Ureter (tissue), 1 donor: ENCODE measurements at places on chromosomes 2 and 18.
A peak's percentile ranks its signal among the peaks of the same experiment; 100 is the strongest.

DNA sequence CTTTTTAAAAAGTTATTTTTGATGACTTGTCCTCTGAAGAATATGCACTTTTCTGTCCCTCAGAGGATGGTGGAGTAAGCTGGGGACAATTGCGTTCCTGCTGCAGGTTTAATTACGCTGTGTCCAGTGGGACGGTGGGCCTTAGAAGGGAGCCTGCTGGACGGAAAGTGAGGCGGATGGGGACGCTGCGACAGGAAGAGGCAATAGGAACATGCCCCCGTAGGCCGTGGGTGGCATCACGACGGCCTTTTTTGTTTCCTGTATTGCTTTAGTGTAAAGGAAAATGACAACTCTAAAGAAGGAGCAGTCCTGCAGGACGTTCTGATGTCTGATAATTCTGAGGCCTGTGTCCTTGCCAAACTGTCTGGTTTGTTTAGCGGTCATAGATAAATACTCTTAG lies 121.6 kb downstream of the NFATC1 start:
- peak; percentile 39 for DNase-seq

DNA sequence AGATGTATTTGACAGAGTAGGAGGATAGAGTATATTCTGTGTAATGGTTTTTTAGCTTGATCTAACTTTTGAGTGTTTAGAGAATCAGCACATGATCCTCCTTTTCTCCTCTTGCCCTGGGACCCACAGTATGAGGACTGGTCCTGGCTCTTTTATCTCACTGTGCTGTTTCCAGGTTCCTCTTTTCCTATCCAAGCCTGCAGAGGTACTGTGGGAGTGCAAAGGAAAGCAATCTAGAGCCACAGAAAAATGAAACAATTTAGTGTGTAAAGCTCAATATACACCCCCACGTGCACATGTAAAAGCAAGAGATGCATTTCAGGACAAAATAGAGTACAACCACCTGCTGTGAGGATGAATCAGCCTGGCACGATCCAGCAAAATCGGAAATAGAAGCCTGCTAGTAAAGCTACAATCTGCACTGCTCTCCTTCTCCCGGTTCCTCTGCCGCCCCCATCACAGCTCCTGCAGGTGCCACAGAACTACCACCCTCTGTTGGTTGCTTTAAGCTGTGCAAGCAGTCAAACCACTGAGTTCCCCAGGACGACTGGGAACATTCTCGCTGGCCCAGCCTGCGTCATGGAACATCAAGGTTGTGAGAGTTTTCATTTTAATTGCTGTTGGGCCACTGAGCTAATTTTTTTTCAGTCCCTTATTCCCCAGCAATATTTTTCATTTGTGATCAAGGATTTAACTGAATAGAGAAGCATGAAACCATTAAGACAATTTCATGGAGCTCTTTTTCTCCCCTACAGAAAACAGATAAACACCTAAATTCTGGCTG lies 47.8 kb upstream of the MAPRE3 start:
- no peak for DNase-seq

DNA sequence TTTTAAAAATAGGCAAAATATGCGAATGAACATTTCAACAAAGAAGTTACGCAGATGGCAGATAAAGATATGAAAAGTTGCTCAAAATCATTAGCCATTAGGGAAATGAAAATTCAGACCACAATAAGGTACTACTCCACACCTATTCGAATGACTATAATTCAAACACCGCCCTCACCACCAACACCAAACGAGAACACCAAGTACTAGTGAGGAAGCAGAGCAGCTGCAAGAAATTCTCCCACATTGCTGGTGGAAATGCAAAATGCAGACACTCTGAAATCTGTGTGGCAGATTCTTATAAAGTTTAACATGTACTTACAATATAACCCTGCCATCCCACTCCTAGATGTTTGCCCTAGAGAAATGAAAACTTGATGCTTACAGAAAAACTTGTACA lies 17.3 kb upstream of the PRKCE start:
- no peak for DNase-seq

DNA sequence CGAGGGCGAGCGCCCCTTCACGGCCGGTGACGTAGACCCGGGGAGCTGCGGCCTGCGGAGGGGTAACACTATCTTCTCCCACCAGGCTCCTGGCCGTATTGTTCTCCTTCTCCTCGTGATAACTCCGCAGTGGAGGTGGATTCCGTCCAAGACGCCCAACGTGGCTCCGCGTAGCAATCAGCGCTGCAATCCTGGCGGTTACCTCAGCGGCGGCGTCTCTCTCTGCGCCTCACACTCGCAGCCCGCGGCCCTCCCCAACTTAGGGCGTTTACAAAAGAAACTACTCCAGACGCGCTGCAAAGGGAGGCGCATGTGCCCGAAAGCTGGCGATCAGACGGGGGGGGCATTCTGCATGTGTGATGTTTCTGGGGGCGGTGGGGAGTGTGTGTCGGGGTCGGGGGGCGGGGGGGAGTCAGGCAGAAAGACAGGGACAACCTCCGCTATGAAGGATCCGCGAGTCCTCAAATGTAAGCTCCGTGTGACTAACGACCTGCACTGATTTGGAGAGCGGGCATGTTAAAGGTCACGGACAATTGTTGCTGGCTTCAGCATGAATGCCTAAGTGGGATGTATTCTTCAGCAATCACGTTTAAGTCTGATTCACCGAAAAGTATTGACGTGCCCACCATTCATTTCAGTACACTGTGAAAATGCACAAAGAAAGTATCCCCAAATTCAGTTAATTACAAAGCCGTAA lies 1.3 kb upstream of the ZNF516 start:
- peak; percentile 64 for DNase-seq

DNA sequence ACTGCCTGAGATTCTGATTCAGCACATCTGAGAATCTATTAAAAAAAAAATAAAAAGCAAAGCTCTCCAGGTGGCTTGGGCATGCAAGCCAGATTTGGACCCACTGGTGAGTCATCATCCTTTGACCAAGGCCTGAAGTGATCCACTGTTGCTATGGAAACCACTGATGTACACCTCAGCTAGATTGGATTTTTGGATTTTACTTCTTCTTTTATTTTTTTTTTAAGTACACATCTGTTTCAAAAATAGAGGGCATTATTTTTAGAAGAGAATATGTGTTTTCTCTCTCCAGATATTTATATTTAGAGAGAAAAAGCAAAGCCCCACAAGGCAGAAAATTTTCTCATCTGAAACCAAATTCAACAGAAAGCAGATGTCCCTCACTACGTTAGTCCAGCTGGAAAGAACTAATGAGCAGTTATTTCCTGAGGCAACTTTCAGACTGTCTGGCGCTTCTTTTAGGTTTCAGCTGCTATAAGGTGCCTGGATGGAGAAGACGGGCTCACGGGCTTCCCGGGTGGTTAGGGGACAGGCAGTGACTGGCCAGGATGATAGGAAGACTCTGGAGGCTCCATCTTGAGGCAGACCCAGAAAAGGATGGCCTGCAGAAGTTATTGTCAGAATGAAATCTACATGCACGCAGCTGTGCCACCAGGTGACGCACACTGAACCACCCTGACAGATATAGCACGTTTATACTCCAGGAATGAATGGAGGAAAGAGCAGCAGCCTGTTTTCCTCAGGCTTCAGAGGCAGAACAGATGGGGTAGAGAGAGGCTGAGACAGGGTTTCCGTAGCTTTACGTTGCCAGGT lies 50.5 kb downstream of the MRPL35 start:
- DNase-seq, result no peak

- DNase-seq, result no peak
These were observed 38.1 kb upstream of the STAT1 start for GRCh38 chr2:191051825-191052778.

DNA sequence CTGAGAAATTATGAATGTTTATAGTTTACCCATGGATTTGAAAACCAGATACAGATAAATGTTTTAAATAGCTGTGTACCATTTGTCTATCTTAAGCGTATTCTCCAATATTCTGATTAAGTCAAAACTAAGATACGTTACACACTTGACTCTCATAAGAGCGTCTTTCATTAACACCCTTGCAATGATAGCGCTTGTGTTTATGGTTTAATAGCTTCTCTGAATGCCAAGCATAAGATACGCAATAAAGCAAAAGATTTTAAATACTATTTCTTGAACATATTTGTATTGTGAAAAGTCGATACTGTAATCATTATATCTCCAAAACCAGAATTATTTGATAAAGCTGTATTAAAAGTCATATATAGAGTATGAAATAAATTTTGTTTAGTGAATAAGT lies 3.0 kb downstream of the CALCRL start:
- no peak for DNase-seq

DNA sequence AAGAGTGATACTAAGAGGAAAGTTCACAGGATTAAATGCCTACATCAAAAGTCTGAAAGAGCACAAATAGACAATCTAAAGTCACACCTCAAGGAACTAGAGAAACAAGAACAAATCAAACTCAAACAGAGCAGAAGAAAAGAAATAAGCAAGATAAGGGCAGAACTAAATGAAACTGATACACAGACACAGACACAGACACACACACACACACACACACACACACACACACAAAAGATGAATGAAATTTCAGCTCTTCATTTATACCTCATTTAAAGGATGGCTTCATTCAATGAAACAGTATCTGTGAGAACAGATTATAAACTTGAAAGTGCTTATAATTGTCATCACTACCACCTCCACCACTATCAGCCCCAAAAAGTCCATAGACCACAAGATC lies 428.9 kb downstream of the MBD2 start:
- no peak for DNase-seq

DNA sequence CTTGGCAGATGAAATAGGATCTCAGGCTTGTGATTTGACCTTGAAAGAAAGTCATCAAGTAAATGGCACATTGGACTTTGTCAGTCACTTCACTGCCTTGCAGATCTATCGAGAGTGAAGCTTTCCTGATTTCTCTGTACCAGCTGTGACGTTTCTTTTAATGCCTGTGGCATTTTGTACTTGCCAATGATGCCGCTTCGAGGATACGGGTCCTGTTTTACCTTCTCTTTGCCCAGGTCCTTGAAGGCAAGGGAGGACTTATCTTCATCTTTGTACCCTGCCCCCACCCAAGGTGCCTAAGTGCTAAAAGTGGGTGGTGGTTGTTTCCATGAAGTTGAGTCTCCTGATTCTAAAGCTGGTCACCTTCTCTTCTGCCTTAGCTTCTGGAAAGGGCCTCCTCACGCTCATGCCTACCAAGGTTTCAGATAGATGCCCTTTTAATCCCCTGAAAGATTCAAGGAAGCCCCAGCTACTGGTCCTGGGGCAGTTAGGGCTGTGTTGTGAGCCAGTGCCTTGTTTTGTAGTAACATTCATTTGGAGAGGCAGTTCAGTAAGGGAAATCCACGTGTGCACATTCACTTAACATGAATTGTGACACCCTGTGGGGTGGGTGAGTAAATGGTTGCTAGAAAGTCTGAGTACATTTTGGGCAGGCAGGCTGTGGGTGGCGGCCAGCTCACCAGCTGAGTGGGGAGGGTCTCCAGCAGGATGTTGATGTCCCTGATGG lies 6.1 kb downstream of the LBH start:
- no peak for DNase-seq

DNA sequence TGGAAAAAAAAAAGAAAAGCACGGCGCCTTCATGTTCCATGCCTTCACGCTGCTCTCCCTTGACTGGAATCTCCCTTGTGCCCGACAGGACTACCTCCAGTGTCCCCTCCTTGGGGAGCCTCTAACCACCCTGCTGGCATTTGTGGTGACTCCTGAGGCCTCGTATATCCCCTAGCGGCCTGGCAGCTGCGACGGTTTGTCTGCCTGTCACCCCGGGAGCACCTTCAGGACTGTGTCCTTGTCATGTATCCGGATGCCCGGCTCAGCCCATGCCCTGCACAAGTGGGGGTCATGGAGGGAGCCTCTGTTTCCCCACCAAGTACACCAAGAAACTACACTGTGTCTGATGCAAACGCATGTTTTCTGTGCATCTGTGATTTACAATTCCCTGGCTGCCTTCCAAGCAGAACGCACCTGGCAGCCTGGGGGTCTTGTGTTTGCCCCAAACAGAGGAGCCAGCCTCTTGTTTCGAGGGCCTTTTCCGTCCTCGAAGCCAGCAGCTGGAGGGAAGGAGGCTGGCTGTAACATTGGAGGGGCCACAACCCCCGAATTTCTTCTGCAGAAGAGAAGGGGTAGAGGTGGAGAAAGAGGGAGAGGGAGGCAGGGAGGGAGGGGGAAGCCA lies 18.9 kb downstream of the TWIST2 start:
- DNase-seq, result no peak

DNA sequence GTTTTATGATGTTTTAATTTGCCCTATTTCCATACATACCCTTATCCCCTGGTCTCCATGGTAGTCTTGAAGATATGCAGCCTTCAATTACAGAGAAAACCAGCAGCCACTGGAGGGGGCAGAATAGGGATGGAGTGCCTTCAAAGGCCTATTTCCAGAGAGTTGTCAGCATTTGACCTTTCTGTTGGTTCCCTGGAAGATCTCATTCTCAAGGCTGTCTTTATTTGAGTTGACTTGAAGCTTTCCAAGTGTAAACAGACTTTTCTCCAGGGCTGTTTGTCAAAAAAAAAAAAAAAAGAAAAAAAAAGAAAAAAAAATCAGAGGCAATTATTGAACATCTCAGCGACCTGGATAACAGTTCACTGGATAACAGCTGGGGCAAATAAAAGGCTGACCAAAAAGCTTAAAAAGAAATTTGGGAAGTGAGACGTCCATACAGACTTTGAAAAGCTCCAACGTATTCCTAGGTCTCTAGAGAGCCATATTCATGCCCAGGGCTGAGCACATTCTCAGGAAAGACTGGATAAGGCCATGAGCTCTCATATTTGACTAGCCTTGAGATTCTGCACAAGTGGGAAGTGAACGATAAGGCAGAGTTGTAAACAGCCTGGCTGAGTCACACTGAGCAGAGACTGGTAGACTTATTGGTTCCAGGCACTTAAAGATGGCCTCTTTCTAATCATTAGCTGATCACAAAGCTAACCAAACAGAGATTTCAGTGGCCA lies 126.6 kb downstream of the VAPA start:
- no peak for DNase-seq

GRCh38 chr2:68404893-68405799 lies 40.1 kb downstream of the PLEK start:
- DNase-seq, result no peak

DNA sequence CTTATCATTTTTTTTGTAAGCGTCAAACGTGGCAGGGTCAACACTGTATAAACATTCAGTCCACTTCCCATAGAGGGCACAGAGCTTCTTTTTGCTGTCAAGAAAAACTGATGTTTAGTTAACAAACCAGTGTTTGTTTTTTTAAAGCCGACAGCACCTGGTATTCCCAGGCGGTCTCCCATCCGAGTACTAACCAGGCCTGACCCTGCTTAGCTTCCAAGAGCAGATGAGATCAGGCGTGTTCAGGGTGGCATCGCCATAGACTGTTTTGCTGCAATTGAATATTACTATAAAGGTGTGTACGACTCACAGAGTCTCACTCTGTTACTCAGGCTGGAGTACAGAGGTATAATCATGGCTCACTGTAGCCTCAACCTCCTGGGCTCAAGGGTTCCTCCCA lies 31.5 kb downstream of the CABYR start:
- DNase-seq, result no peak
